Endodermal cell (in vitro differentiated cells): ENCODE measurements at places on chromosomes 7 and 10. TPM values are rescaled to one million over a fixed set of nuclear protein-coding genes. Genes with fewer than 3 reads are reported as not detected.

Gene TAF6
- 77.0 and 83.1 TPM in 2 replicates for total RNA-seq

Gene LIPK
- total RNA-seq, result not detected in 2 replicates

GRCh38 chr7:118059209-118059608, 124.8 kb upstream of the LSM8 start:
- no peak for DNase-seq

DNA sequence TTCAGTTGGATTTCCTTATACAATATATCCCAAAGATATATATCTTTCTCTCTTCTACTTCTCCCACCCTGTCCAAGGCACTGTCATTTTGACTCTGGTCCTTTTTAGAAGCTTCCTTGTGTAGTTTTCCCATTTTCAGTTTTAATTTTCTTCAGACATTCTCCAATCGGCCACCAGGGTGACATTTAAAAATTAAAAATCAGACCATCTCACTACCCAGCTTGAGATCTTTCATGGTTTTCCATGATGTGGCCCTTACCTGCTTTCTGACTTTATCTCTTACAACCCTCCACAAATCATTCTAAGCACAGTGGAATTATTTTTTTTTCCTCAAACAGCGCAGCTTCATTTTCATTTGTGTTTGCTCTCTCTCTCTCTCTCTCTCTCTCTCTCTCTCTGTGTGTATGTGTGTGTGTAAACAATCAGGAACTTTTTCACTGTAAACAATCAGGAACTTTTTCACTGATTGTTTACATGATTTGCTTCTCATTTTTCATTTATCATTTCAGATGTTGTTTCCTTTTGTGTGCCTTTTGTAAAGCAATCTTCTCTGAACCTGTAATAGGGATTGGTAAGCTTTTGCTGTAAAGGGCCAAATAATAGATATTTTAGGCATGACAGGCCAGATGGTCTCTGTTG, 348.9 kb downstream of the ATRNL1 start:
- no peak for DNase-seq

Gene SNX10
- 13.1 and 13.2 TPM in 2 replicates for total RNA-seq

Gene ERVW-1
- 1.1 to 3.1 TPM (median 1.6 TPM) in 3 replicates for total RNA-seq

Gene SPOCK2
- 3.4 to 7.6 TPM (median 3.7 TPM) in 3 replicates for total RNA-seq

DNA sequence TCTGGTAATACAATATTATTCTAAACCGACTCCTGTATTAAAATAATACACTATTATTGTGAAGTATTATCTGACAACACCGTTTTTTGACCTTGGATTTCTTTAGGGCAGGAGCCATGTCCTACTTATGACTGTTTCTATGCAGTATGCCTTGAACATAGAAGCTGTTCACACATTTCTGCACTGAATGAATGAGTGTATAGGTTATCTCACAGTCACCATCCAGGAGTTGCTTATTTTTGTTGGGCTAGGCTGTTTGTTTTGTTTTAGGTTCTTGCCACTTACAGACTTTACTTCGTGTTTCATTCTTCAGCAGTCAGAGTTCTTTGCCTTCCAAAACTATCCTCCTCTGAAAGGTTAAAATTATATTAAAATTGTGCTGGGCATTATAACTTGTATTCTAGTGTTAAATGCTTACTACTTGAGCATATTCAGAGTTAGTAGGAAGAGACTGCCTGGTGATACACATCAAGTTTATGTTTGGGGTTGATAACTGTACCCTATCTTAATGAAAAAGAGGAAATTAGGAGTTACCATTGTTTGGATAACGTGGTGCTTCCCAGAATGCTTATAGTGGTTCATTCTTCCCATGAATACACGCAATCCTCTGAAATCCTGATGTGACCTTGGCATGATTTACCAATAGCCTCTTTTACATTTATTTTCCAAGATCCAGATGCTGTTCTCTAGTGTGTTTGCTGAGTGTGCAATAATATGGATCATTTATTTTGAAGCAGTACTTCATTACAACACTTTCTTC, 1.7 kb downstream of the RALA start:
- DNase-seq, result no peak

- DNase-seq, result peak; percentile 28
These were observed 5.1 kb upstream of the CDHR3 start for GRCh38 chr7:105958012-105958411.
